ENCODE measurements at places on chromosomes 3 and 15. TPM values are rescaled to one million over a fixed set of nuclear protein-coding genes. Genes with fewer than 3 reads are reported as not detected.
A peak's percentile ranks its signal among the peaks of the same experiment; 100 is the strongest.

UBE2E2 gene
- total RNA-seq = 54.0 TPM

DNA sequence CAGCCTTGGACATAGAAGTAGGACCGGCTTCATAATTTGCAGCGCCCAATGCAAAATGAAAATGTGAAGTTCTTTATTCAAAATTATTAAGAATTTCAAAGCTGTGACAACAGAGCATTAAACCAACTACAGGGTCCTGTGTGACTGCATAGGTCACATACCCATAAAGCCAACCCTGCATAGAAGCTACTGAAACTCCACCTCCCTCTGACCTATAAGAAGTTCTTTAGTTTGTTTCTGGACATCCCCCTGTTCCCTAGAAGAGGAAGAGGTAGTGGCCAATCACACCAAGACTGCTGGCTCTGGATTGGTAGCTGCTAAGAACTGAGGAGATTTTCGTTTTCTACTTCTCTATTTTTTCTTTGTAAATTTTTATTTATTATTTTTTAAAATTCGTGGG, 9.0 kb upstream of the SELENOT start:
- DNase-seq = no peak

- no peak for DNase-seq
These were observed 6.9 kb downstream of the XXYLT1 start for GRCh38 chr3:195263925-195264600.

- peak; percentile 44 for DNase-seq
These were observed 8.4 kb upstream of the PPP1R2 start for GRCh38 chr3:195551381-195551978.
